H9 (cell line): ENCODE measurements at places on chromosomes 16 and 17. TPM values are rescaled to one million over a fixed set of nuclear protein-coding genes. Genes with fewer than 3 reads are reported as not detected.

DNA sequence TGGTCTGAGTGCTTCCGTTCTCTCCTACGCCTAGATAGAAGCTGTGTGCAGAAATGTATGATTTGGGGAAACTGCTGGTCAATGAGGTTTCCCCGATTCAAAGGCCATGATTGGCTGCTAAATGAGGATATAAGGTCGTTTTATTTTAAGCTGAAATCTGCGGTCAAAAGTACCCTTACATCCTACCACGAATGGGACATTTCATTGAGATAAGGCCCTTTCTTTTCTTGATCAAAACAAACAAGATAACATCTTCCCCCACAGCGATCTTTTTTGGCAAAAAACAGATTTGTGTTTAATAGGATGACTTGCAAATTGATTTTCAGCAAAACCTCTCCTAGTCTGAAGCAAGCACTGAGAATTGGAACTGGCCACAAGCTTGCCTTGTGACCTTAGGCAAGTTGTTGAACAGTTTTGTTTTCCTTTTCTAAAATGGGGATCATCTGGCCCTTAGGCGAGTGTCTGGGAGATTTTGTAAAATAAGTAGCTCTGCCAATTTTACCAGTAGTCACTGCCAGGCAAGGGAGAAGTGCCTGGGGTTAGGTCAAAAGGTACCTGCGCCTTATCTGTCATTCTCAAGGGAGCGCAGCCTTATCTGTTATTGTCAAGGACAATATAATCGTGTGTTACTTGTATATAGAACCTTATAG is 635 bp downstream of the SCPEP1 start:
- no peak overlapping the region for H3K27ac ChIP-seq
- H3K27me3 ChIP-seq = no peaks in the 10 kb centered on the region
- no peak for DNase-seq
- peaks cover 5% of the 10 kb centered on the region; the same call in 1 of the 2 replicates for H3K4me1 ChIP-seq
- peak overlapping the region; percentile 86 for H3K4me3 ChIP-seq
- no peaks in the 10 kb centered on the region for H3K36me3 ChIP-seq

TMEM186 gene
- total RNA-seq = 8.6 and 9.6 TPM in 2 replicates

- H3K27me3 ChIP-seq = no peaks in the 10 kb centered on the region
- DNase-seq = peak; percentile 77
- H3K4me1 ChIP-seq = no peaks in the 10 kb centered on the region
- H3K27ac ChIP-seq = no peak overlapping the region
Measured at GRCh38 chr17:50603340-50603739, 31.3 kb upstream of the ABCC3 start.

TPPP3 gene
- total RNA-seq = 0.48 and 0.79 TPM in 2 replicates

- H3K36me3 ChIP-seq = peaks cover 2% of the 10 kb centered on the region; the same call in 1 of the 3 replicates
- H3K4me3 ChIP-seq = no peak overlapping the region
- H3K27ac ChIP-seq = no peak overlapping the region
- peaks cover 3% of the 10 kb centered on the region; the same call in 1 of the 2 replicates for H3K4me1 ChIP-seq
- H3K27me3 ChIP-seq = no peaks in the 10 kb centered on the region; the same call in 1 of the 2 replicates
Measured at GRCh38 chr17:1640329-1641064, 5.0 kb downstream of the SCARF1 start.

GRCh38 chr16:67184995-67185650 is 1.4 kb upstream of the MATCAP1 start:
- peak; percentile 96 for DNase-seq
- H3K27me3 ChIP-seq = peaks cover 4% of the 10 kb centered on the region; the same call in 1 of the 2 replicates
- H3K36me3 ChIP-seq = no peaks in the 10 kb centered on the region
- no peak overlapping the region for H3K27ac ChIP-seq
- H3K4me1 ChIP-seq = peaks cover 6% of the 10 kb centered on the region; the same call in 1 of the 2 replicates
- H3K4me3 ChIP-seq = peak overlapping the region; percentile 63

P2RX5 gene
- 4.2 and 4.7 TPM in 2 replicates for total RNA-seq

DNA sequence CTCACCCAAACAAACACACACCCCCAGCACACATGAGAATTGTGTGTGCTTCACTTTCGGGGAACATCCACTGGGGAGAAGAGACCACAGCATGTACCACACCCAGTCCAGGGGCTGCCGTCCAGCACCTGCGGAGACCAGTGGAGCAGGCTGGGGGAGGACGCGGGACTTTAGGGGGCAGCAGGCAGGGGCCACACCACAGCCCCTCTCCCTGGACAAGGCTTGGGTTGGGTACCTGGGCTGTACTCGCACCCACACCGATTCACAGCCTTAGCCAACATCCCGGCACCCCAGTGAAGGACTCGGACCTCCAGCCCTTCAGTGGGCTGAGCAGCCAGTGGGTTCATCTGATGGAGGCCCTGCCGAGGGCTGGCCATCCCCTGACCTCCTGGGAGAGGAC is 63.3 kb downstream of the RBFOX3 start:
- H3K27ac ChIP-seq = no peak overlapping the region
- no peaks in the 10 kb centered on the region for H3K27me3 ChIP-seq
- no peak for DNase-seq
- H3K4me3 ChIP-seq = no peak overlapping the region

- DNase-seq = peak; percentile 87
- H3K36me3 ChIP-seq = peaks cover 2% of the 10 kb centered on the region
- H3K4me3 ChIP-seq = no peak overlapping the region
- H3K27me3 ChIP-seq = no peaks in the 10 kb centered on the region
- peaks cover 5% of the 10 kb centered on the region; the same call in 1 of the 2 replicates for H3K4me1 ChIP-seq
Measured at GRCh38 chr17:948284-948852, 31.2 kb downstream of the NXN start.

GRCh38 chr16:3951861-3952736 is 71.6 kb upstream of the CREBBP start:
- no peaks in the 10 kb centered on the region for H3K4me1 ChIP-seq
- no peaks in the 10 kb centered on the region for H3K27me3 ChIP-seq
- H3K27ac ChIP-seq = no peak overlapping the region
- DNase-seq = no peak
- no peaks in the 10 kb centered on the region for H3K36me3 ChIP-seq

DNA sequence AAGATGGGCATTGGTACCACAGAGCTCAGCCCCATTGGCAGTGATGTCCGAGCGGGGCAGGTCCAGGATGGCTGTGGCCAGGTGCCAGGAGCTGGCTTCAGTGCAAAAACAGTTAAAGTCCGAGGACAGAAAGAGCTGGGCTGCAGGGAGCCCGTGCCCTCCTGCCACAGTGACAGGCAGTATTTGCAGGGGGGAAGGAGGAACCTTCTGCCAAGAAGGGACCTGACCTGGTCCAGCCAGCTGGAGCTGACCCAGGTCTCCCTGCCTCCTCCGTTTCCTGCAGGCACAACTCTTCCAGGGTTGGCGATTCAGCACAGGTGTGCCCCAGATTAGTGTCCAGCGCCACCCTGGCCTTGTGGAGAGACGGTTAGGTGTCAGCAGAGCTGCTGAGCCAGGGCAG is 199.0 kb downstream of the ENGASE start:
- H3K4me3 ChIP-seq = no peak overlapping the region
- H3K4me1 ChIP-seq = peaks cover 2% of the 10 kb centered on the region; the same call in 1 of the 2 replicates
- no peaks in the 10 kb centered on the region for H3K27me3 ChIP-seq

SLFN13 gene
- 10.1 TPM in 2 replicates for total RNA-seq

DNA sequence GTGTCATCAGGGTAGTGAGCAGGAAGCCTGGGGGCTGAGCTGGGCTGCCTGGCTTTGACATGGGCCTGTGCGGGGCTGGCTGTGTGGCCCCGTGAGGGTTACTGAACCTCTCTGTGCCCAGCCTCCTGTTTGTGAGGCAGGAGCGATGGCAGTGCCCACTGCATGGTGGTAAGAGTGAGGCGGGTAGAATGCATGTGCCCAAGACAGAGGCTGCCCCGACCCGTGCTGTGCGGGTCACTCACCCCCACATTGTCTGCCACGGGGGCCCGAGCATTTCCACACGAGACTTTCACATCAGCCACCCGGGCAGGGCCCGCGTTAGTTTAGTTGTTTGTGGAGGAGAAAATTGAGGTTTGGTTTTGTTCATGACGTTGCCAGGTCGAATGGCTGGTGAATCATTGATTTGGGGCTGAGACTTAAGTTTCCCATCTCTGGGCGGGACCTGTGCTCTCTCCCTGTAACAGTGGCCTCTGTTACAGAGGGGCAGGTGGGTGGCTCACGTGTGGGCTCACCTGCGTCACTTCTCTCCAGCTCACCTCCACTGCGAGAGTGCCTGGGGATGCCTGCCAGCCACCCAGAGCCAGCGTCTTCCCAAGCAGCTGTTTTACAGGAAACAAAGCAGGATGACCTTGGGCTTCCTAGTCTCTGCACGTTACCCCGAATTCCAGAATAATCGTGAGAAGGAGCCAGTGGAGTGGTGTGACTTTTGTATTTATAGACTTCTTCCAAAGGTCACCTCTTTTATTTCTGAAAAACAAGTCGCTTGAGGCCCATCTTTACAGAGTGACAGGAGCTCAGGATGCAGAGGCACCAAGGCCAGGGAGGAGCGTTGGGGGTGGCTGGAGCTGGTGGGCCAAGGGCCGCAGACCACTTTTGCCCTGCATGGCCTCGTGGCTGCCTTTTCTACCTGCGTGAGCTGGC is 150.6 kb downstream of the RPTOR start:
- no peaks in the 10 kb centered on the region; the same call in 1 of the 2 replicates for H3K4me1 ChIP-seq
- H3K27ac ChIP-seq = no peak overlapping the region
- H3K27me3 ChIP-seq = no peaks in the 10 kb centered on the region
- no peak overlapping the region for H3K4me3 ChIP-seq
- peaks cover 6% of the 10 kb centered on the region for H3K36me3 ChIP-seq
- DNase-seq = no peak

FBXL16 gene
- 9.6 and 10.7 TPM in 2 replicates for total RNA-seq

DNA sequence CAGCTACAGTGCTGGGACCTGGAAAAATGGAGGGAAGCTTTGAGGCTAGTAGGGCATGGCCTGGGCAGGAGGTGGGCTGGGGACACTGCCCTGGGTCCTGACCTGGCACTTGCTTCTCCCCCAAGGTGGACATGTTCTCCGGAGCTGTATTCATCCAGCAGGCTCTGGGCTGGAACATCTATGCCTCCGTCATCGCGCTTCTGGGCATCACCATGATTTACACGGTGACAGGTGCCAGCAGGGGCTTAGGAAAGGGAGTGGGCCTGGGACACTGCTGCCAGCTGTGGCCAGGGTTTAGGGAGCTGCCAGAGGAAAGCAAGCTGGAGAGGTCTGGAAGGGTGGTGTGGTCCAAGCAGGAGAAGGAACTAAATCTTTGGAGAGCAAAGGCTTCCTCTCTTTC is 3.1 kb downstream of the SLC5A2 start:
- no peaks in the 10 kb centered on the region for H3K4me1 ChIP-seq
- peaks cover 13% of the 10 kb centered on the region; the same call in 1 of the 2 replicates for H3K27me3 ChIP-seq
- peaks cover 15% of the 10 kb centered on the region; the same call in 1 of the 2 replicates for H3K36me3 ChIP-seq
- H3K4me3 ChIP-seq = no peak overlapping the region
- no peak overlapping the region for H3K27ac ChIP-seq

DNA sequence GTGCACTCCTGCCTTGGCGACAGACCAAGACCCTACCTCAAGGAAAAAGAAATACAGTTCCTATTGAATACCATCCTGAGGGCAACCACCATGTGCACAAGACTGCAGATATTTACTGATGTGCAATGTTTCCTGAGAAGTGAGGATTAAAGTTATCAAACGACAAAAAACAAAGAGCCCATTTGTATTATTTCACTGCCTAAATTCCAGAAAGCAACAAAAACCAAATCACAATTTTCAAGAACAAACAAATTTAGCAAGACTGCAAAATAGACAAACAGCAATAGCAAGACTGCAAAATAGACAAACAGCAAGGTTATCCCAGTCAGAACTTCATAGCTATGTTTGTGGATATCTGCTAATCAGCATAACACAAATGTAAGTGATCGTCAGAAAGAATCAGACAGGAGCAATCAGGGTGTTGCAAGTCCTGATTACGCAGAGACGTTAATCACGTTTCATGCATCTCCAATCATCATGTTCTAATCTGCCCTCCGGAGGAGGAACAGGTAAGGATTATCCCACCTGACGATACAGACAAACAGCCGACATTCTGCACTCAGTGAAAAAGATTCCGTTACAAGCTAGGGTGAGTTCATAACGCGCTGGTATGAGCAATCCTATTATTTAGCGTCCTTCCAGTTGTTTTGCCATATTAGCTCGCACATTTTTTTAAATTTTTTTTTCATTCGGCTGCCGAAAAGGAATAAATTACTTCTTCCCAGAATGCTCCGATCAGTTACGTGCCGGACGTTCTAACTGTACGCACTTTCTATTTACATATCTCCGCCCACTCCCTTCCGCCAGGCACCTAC is 2.9 kb downstream of the TMEM107 start:
- no peaks in the 10 kb centered on the region for H3K27me3 ChIP-seq
- peak; percentile 94 for DNase-seq
- no peaks in the 10 kb centered on the region for H3K36me3 ChIP-seq
- H3K27ac ChIP-seq = peak overlapping the region; percentile 49
- peak overlapping the region; percentile 74 for H3K4me3 ChIP-seq
- H3K4me1 ChIP-seq = peaks cover 5% of the 10 kb centered on the region; the same call in 1 of the 2 replicates

- no peak overlapping the region for H3K4me3 ChIP-seq
- H3K36me3 ChIP-seq = no peaks in the 10 kb centered on the region
- no peak for DNase-seq
- no peaks in the 10 kb centered on the region for H3K27me3 ChIP-seq
Measured at GRCh38 chr17:61144617-61145564, 254.8 kb upstream of the TBX2 start.

CA4 gene
- 1.4 and 1.7 TPM in 2 replicates for total RNA-seq

DNA sequence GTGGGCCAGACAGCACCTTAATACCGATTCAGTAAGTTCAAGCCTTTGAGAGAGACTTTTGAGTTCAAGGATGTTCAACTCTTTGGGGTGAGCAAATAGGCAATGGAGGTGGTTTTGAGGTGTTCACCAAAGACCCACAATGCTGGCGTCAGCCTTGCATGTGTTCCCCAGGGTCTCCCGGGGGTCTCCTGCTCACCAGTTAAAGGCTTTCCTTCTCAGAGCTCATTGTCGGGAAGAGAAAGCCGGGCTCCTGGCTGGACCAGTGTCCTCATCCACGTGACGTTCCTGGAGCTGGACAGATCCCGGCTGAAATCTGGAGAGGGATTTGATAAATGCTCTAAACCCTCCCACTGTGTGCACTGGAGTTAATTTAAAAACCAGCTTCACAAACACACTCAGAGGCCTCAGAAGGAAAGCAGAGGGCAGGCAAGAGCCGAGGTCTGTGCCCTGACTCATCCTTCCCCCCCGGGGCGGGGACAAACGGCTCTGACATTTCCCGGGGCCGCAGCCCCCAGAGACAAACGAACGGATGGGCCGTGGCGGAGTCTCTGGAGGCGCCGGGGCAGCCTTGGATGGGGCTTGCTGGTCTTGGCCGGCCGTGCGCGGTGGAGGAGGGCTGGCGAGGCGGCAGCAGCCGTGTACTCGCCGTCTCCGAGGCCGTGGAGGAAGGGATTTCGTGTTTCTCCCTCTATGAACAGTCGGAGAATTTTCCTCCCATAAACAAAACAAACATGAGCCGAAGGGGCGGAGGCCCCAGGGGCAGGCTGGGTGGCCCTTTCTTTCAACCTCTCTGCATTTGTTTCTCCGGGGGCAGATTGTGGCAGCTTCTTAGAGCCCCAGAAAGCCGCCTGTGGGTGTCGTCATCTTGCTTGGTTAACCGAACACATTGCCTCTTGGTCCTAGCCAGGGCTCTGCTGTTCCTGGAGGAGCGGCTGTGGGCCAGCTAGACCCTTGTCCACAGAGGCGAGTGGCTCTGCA is 94.2 kb downstream of the NTN1 start:
- DNase-seq = peak; percentile 92
- no peaks in the 10 kb centered on the region; the same call in 1 of the 2 replicates for H3K4me1 ChIP-seq
- no peaks in the 10 kb centered on the region for H3K27me3 ChIP-seq
- H3K36me3 ChIP-seq = no peaks in the 10 kb centered on the region

PTX4 gene
- 0.20 TPM in 1 of 2 replicates, not detected in the other for total RNA-seq

DNA sequence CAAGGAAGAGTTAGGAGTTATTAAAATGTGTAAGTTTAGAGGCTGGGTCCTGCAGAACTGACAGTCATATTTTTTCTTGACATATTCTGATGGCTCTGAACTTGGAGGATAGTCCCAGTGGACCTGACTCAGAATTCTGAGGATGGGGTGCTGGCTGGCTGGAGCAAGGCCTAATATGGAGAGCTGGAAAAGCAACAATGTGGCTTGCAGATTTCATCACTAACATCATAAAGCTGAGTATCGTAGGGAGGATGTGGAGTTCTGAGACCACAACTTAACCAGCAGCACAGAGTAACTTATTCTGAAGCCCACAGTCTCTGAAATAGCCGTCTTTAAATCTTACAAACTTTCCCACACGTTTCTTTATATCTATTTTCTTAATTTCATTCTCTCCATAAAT is 2.3 kb downstream of the KRTAP1-5 start:
- H3K36me3 ChIP-seq = no peaks in the 10 kb centered on the region
- no peak overlapping the region for H3K27ac ChIP-seq
- no peaks in the 10 kb centered on the region for H3K27me3 ChIP-seq
